ENCODE measurements at places on chromosomes 3 and 15.
A peak's percentile ranks its signal among the peaks of the same experiment; 100 is the strongest.

- no peak for DNase-seq
Measured at GRCh38 chr3:10581251-10581650, 75.9 kb upstream of the ATP2B2 start.

DNA sequence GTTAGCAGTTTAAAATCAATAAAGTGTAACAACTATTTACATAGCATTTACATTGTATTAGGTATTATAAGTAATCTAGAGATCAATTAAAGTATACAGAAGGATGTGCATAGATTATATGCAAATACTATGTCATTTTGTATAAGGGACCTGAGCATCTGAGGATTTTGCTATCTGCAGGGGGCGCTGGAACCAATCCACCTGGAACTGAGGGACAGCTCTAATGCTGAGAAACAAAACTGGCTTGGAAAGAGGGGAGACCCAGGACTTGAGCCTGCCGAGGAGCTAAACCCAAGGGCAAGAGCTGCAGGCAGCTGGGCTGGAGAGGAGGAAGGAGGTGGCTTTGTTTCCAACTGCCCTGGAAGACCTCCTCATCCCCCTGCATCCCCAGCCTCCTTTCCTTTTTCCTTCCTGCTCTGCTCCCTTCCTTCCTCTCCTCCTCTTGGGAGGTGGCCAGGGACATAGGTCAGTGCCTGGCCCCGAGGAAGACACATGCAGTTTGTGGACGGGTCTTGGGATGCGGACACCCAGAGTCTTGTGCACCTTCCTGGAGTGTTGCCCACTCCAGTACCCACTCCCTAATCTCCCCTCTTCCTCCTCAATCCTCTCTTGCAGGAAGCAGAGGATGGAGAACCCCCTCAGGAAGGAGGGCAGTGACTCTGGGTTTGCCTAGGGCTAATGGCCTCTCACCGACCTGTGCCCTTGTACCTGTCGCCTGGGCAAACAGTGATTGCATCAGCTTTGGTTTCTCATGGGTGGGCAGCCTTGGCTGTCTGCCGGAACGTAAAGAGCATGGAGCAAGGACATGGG lies 825 bp upstream of the RTP3 start:
- DNase-seq: no peak

GRCh38 chr3:184672335-184672734 lies 39.5 kb downstream of the MAGEF1 start:
- no peak for DNase-seq

- no peak for DNase-seq
Measured at GRCh38 chr3:5791558-5791957, 604.1 kb downstream of the EDEM1 start.

GRCh38 chr15:25766417-25766816 lies 96.7 kb downstream of the ATP10A start:
- DNase-seq: no peak

- no peak for DNase-seq
Measured at GRCh38 chr3:45819543-45819942, 22.4 kb downstream of the LZTFL1 start.

- peak; percentile 67 for DNase-seq
Measured at GRCh38 chr3:48564022-48564421, 441 bp upstream of the UCN2 start.

- DNase-seq: no peak
Measured at GRCh38 chr15:76070921-76071635, 11.3 kb downstream of the TMEM266 start.

DNA sequence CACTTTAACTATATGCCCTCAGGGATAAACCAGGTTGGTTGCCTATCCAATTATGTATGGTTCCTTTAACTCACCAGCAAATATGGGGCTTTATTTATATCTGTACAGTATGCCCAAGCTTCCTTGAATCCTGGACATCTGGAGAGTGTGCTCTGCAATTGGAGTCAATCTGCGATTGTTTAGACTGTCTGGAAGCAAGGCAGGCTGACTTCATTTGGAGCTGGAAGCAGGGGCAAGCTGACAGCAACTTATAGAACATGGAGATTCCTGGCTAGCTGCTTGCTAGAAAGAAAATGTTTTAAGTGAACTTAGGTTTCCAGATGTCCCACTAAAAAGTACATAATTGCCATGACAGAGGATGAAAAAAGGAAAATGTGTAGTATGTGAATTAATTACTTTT lies 63.7 kb upstream of the TPRG1 start:
- DNase-seq: no peak

GRCh38 chr15:63070681-63071129 lies 28.2 kb downstream of the TPM1 start:
- DNase-seq: no peak

- DNase-seq: no peak
Measured at GRCh38 chr15:95693917-95694316, 636.6 kb upstream of the NR2F2 start.

DNA sequence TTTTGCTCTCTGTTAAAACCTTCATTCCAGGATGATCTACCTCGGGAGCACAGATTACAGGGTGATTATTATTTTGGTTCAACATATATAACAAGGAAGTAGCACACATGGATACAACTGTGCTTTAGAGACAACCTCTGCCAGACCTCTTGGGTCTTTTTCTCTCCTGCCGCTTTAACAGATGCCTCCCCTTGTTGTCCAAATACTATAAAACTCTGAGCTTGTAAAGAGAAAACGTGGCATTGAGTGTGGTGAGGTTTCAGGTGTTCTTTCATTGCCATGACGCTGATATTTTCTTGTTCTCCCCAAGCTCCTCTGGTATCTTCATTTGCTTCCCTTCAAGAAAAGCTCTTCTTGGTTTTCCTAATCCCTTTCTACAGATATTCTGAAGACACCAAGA lies 29.0 kb downstream of the BCL2L10 start:
- no peak for DNase-seq

DNA sequence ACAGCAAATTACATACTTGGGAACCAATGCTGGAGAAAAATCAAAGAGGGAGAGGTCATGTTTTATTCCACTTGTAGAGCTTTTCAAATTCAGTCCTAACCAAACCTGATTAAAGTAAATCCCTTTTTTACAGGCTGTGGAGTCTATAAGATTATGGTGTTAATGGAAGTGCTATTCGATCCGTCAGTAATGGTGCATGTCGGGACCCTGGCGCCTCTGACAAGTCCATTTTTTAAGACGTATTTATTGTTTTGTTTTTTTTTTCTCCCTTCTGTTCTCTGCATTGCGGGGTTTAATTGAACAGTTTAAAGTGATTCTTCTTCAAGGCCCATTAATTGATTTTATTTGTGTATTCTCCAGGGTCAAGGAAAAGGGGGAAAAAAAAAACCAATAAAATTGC lies 725.9 kb downstream of the TUSC7 start:
- DNase-seq: no peak

DNA sequence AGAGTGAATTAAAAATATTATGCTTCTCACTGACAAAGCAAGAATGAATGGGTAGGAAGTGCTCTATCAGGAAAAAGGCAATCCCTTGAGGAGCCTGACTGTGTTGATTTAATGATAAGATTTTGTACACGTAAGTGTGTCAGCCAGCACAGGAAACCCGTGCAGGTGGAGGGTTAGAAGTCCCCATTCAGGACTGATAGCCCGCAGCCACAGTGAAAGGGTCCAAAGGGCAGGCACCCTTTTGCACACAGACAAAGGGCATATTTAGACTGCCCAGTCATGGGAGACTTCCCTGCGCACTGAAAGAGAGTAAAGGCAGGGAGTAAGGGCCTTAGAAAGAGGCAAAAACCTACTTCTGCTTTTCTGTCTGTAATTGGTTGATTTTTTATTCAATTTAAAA lies 26.4 kb upstream of the SKIL start:
- no peak for DNase-seq

DNA sequence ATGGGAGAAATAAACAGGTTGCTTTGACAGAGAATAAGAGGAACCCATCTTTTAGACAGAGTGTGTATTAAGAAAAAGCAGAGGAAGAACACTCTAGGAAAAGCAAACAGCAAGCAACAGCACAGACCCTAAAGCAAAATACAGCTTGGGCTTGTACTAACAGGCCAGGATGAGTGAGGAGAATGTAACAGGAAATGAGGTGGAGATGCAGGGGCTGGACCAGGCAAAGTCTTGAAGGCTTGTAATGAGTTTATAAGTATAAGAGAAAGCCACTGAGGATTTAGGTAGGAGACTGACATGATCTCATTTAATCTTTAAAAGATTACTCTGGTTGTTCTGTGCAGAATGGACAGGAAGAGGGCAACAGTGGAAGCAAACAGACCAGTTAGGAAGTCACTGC lies 4.9 kb downstream of the UBR1 start:
- no peak for DNase-seq

GRCh38 chr15:81819924-81820635 lies 225.7 kb downstream of the MEX3B start:
- DNase-seq: no peak

- no peak for DNase-seq
Measured at GRCh38 chr3:167691366-167691765, 37.6 kb upstream of the WDR49 start.

- DNase-seq: no peak
Measured at GRCh38 chr15:26615927-26616302, 157.0 kb downstream of the GABRB3 start.

DNA sequence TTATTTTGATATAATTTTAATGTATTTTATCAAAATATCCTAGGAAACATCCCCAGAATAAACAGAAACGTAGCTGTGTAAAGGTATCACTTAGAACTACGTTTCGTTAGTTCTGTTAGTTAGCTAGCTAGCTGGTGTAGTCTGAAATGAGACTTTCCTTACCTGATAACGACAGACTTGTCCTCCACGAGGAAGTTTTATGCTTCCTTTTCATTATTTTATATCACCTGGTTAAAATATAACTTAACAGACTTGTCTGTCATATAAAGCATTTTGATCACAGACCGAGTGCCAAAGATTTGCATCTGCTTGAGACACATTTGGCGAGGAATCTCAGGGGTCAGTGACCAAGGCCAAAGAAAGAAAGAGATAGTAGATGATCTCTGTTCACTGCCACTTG lies 829.5 kb downstream of the VGLL3 start:
- no peak for DNase-seq

DNA sequence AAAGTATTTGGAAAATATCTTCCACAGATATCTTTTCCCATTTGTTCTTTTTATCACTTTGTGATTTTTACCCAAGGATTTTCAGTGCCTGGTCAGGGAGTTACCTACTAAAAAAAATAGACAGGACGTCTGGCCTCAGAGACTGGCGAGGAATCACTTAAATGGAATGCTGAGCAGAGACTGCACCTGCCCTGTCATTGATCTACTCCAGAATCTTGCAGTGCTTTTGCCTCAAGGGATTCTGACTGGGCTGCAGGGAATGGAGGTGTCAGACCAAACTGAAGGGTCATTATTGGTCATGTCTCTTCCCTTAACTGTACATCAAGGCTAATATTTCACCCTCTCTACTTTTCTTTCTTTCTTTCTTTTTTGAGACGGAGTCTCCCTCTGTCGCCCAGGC lies 12.1 kb upstream of the RYR3 start:
- DNase-seq: no peak

GRCh38 chr3:126147147-126147931 lies 33.0 kb downstream of the ALDH1L1 start:
- DNase-seq: no peak

All from kidney capillary endothelial cell (primary cell).